ENCODE measurements at places on chromosomes 1 and 21. TPM values are rescaled to one million over a fixed set of nuclear protein-coding genes. Genes with fewer than 3 reads are reported as not detected.

The LAMC1 gene
- total RNA-seq, result 43.4 TPM

The PHLDA3 gene
- 17.7 TPM for total RNA-seq

The SGIP1 gene
- total RNA-seq, result 0.83 TPM

The RORC gene
- total RNA-seq, result 24.2 TPM

The ADAMTSL4 gene
- 1.5 TPM for total RNA-seq

DNA sequence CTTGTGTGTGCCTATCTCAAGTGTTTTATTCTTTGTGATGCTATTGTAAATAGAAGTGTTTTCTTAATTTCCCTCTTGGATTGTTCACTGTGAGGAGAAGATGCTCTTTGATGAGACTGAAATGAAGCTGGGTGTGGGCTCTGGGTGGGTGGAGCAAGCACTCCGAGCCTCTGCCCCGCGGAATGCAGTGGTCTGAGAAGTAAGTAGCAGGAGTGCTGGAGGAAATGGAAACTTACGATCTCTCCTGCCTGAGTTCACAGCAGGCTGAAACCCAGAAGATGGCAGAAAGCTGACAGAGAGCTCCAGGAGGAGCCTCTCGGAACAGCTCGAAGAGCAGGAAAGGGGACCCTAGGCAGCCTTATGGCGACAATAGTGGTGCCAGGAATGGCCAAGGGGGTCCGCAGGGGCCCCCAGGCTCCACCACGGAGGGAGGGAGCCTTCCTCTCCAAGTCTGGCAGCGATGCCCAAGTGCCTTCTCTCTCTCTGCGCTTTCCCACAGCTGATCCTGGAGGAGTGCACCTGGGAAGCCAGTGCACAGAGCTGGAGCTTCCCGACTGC, 126.8 kb upstream of the COL6A1 start:
- DNase-seq, result no peak

DNA sequence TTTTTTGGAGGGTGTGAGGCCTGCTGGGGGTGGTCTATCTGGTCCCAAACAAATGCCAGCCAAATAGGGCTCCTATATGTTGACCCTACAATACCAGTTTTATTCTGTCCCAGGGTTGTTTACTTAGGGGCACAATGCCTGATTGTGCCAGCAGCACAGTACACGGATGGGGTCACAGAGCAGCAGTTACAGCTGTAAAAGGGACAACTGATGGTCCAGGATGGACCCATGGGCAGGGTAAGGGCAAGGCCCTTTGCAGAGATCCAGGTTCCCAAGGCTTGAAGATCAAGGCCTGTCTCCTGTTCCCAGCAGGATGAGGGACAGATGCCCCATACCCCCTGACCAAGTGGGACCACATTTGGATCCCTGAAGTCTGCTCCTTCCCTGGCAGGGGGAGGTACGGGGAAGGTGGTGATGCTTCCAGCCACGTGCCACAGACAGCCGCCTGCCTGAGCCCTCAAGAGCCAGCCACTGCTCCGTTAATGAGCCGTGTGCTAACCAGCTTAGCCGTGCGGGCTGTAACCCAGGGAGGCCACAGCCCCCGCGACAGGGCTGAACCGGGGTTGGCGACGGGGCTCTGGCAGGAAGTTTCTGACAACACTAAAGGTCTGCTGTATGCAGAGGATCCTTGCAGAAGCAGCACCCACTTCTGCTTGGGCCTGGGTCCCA, 18.2 kb downstream of the SLC6A9 start:
- no peak for DNase-seq

DNA sequence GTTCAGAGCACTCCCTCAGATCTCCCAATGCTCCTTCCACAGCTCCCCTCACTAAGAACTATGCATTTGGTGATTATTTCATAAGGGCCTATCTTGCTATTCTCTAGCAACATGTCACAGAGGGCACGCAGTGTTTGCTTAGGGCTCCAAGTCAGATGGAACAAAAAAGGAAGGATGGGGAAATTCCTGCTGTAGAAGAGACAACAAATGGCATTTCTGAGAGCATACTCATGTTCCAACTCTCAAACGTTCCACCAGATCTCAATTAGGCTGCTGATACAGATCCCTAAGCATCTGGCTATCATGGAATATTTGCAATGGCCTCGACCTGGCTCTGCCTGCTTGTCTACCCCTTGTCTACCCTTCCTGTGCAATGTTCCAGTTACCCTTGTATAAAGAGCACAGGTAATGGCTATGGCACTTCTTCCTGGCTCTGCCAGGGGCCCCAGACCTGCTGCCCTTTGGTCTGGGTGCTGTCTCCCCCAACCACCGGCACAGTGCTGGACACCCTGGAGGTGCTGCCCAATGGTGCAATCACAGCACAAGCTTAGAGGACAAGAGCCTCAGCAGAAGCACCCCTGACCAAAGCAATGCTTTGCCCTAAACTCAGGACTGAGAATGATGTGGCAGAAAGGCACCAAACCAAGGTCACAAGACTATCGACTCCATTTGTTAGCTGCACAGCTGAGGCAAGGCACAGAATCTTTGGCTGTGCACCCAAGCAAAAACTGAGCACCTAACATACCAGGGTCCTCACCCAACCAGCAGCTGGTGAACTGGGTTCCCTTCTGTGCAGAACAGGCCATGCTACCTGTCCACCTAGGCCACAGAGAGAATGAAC, 3.6 kb downstream of the PARP1 start:
- DNase-seq, result no peak

DNA sequence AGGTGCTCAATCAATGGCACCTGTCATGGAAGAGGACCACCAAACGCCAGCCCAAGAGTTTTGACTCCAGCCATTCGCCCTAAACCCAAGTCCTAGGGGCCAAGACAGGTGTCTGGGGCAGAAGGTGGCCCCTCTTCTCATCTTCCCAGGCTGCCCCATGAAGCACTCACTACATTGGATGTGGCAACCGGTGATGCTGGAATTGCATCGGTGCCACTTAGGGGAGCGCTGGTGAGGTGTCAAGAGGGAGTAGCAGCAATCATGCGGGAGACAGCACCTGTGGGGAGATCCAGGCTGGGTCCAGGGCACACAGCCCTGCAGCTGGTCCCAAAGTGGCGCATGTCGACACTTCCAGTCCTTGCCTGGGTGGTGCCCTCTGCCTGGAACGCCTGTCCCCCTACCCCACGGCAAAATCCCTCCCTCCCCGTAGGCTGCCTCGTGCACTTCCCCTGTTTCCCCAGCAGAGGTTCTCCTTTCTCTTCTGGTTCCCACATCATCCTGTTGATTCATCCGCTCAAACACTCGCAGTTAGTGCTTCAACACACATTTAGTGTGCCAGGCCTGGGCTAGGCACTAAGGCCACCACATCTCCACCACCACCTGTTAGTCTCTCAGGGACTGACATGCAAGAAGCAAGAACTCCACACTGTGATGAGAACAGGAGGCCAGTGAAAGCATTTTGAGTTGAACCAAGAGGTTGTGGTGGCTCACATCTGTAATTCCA, 18.5 kb downstream of the PLA2G2D start:
- DNase-seq, result peak; percentile 26

Data from pancreas (tissue), 10 donors.